ENCODE measurements at places on chromosomes 7 and 10.

GRCh38 chr10:53331460-53331859, 558.9 kb upstream of the MBL2 start:
- no peak for ATAC-seq

- no peak for ATAC-seq
Measured at GRCh38 chr10:82397854-82398253, 522.9 kb downstream of the NRG3 start.

DNA sequence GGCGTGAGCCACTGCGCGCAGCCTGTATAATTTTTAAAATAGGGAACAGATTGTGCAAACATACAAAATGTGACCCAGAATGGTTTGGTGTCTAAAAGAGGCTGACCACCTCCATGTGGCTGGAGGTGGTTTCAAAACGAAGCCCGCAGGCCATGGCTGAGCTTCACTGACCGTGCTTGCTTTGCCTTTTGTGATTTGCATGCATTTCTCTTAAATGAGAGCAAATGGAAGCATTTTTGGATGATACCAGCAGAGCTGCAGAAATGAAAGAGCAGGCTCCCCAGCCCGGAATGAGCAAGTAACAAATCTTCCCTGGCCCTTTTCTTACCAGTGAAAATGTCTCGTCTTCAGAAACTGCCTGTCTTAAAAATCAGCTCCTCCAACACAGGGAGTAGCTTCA, 239.9 kb downstream of the CAMK1D start:
- ATAC-seq, result no peak

DNA sequence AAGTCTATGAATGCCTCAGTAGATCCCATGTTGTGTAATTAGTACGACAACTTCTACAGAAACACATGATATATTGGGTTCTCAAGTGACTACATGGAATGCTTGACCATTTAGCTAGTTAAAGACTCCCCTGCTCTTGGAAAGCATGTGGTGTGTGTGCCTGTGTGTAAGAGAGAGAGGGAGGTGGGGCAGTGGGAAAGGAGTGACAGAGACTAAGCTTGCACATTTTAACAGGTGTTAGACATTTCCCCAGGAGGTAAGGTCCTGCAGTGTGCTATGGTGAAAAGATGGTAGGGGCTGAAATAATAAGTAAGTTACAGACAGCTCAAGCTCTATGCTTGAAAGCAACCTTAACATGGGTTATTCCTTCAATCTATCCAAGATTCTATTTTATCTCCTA, 241.7 kb upstream of the GHITM start:
- no peak for ATAC-seq

- peak; percentile 21 for ATAC-seq
Measured at GRCh38 chr7:12567015-12567414, 3.5 kb upstream of the SCIN start.

DNA sequence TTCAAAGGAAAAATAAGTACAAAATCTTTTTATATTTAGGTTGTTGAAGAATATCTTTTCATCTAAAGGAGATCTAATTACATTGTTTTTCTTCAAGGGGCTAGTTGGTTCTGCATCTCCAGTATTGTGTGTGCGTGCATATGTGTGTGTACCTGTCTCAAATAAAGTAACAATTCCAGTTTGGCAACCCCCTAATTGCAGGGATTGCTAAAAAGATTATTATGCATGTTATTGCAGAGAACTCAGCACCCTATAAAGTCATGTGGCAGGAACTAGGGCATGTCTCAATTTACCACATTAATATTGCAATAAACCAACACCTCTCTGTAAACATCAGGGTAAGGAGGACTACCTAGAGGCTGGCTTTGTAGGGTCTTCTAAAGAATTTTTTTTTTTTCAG, 37.0 kb downstream of the MRPS33 start:
- ATAC-seq, result no peak

GRCh38 chr10:121478556-121478955, 119.7 kb downstream of the FGFR2 start:
- no peak for ATAC-seq

- ATAC-seq, result no peak
Measured at GRCh38 chr10:116654816-116655215, 34.1 kb downstream of the PNLIPRP2 start.

DNA sequence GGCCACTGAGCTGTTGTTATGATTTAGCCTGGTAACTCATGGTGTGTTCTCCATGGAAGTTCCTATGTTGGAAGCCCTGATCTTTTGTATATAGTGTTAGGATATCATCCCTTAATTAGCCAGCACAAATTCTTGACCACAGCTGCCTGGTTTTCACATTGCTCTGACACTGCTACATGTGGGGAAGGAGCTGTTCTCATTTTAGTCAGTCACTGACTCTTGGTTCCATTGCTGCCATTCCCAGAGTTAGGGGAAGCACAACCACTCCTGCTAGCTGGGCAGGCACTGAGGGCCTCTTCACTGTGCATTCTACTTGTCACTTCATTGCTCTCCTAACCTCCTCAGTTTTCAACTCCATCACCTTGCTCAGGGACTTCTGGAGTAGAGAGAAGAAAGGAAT, 98.4 kb upstream of the GJD4 start:
- ATAC-seq, result no peak

GRCh38 chr7:26449175-26450165, 157.8 kb downstream of the SNX10 start:
- no peak for ATAC-seq

DNA sequence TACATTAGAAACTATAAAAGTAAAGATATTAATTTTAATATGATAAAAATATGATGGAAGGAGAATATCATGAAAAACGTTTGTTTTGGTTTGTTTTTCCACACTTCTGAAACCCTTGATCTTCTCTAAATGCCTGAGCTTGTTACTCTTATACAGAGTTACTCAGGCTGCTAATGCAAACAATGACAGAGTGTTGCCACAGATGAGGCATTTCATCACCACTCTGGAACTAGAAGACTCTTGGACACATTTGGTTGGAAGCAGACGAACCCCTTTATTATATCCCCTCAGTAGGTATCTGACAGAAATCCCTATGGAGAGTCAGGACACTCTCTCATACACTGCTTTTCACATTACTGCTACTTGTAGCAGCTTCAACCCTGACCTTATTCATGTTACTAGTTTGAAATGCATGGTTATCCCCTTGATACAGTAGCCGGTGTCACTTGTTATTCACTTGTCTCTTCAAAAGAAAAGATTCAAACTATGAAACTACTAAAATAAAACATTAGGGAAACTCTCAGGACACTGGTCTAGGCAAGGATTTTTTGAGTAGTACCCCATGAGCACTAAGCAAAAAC, 66.9 kb downstream of the SEMA3C start:
- ATAC-seq, result no peak

DNA sequence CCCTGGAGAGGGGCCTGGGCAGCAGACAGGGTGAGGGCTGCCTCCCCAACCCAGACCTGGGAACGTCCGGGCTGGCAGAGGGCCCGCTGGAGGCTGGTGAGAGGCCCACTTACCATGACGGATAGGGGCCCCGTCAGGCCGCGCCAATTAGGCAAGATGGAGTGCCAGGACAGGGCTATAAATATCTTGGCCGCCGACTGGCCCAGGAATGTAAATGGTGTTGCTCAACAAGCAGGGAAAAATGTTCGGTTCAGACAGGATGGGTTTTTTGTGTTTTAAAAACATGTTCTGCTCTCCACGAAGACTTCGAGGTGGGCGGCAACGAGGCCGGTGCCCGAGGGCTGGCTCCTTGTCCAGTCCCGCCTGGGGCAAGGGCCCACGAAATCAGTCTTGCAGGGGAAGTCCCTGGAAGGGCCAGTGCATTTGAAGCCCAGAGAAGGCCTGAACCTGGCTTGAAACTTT, 35.8 kb upstream of the ELN start:
- ATAC-seq, result no peak

DNA sequence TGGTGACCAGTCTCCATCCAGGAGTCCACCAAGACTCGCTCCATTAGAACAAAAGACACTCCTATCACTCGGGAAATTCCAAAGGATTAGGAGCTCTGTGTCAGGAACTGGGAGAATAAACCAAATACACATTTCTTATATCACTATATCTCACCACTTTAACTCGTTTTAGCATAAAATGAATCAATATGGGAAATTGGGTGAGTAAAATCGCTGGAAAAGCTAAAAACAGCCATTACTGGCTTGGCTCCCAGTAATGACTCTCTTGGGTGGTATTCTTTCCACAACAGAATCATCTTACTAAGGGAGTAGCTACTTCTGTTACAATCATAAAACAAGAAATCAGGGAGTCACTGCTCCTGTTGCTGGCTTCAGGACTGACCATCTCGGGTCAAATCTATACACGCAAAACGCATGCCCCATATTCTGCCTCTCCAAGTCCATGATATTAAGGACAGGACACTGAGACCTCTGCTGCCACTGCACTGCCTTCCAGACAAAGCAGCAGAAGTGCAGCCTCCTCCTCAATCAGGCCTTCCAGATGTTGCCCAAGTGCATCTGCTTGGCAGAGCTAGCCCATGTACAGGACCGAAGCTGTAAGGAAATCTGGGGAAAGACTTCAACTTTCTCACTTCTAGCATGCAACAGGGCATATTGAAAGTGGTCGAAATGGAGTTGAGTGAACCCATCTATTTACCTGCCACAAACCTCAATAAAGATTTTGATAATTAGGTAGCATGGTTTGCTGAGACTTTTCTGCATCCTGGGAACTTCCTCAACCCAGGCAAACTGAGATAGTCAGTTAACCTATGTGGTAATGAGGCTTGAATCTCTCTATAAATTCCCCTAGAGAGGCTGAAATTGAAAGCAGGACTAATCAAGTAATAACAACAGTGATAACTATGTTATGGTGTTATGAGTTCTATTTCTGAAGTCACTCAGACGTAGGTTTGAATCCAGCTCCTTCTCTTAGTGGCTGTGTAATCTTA, 14.4 kb upstream of the PANK1 start:
- no peak for ATAC-seq

DNA sequence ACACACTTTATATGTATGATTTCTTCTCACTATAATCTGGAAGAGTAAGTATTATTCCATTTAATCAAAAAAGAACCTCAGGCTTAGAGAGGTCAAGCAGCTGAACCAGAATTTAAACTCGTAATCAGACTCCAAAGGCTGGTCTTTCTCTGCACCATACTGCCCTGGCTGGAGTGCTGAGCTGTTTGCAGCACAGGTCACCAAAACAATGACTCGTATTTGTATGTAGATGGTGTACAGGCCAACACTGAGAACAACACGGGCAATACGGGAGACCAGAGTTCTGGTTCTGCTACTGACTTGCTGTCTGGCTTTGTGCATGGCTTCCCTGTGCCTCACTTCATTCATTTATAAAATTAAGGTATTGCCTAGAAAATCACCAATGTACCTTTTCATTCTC, 57.9 kb downstream of the CDCA7L start:
- no peak for ATAC-seq

- no peak for ATAC-seq
Measured at GRCh38 chr7:3922175-3922635, 621.2 kb downstream of the SDK1 start.

DNA sequence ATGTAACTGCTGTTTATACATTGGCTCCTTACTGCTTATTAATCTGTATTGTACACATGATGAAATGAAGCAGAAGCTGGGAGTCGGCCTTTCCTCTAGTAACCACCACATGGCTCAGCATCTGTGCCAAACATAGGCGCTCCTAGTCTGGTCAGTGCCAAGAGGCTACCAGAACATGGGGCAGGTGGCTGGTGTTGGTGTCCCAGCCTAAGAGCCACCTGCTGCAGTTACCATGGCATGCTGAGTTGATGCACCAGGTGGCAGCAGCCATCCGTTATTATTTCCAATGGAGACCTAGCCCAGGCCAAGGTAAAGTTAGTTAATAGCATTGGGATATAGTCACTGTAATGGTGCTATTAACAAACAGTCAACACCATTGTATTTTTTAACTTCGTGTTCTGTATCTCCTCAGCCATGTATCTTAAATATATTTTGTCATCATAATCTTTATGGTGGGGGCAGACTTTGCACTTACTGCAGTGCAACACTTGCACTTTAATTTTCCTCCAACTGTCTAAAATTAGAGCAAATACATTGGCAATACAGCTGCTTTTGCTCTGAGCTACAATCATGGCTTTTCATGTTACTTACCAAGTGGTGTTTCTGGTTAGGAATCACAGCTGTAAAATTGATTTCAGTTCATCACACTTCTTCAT, 33.1 kb downstream of the HBP1 start:
- peak; percentile 38 for ATAC-seq

- ATAC-seq, result no peak
Measured at GRCh38 chr10:123272171-123272570, 118.0 kb downstream of the BUB3 start.

GRCh38 chr7:99456288-99456687, 9.7 kb downstream of the ATP5MF start:
- no peak for ATAC-seq

DNA sequence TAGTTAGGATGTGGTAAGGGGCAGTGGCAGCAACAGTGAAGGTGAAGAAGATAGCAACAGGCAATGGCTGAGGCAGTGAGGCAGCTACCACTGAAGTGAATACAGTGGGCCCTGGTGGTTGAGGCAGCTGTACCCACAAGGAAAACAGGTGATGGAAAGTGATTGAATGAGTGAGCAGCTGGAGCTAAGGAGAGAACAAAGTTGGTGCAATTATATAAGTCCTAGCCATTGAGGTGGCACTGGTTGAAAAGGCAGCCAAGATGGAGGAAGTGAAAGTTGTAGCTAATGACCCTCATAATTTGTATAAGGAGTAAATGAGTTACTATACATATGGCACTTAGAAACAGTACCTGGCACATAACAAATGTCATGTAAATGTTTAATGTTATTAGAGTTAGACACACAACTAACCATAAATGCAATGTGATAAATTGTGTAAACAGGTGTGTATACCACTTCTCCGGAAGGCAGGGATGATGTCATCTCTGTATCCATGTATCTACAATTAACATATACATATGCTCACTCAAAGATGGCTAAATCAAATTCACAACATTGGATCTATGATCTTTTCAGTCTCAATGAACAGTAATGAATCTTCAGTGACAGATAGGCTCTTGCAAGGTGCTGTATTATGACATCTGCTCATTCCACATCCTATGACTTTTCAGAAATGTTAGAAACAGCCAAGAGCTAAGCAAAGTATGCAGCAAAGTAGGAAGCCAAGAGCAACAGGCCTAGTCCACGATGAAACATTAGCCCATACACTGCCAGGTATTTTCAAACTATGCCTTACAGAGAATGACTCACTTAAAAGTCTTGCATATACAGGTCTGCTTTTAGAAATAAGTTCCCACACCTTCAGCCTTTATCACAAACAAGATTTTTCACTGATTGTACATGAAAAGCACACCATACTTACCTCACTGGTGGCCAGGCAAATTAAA, 10.7 kb downstream of the XPNPEP1 start:
- ATAC-seq, result no peak

GRCh38 chr10:44370731-44371248, 14.1 kb downstream of the CXCL12 start:
- ATAC-seq, result no peak

GRCh38 chr7:13933536-13933935, 55.9 kb downstream of the ETV1 start:
- ATAC-seq, result no peak

DNA sequence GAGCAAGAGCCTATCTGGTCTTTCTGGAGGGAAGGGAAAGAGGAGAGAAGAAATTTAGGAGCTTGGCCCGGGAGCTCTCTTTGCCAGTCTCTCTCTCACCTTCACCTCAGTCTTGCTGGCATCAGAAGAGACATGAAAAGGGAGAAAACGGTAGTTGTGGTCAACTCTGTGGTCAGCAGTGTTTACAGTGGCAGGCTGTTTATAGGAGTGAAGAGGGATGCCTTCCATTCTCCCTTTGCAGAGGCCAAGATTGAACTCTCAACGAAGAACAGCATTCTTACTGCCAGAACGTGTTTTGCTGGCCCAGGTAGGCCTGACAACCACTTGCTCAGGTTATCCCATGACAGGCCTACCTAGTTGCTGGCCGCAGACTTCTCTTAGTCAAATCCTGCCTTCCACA, 133.3 kb downstream of the CCDC3 start:
- no peak for ATAC-seq

GRCh38 chr7:156257904-156258303, 382.7 kb upstream of the RNF32 start:
- peak; percentile 78 for ATAC-seq
